Caki2 (cell line): ENCODE measurements at places on chromosomes 2 and 18.

- no peak for DNase-seq
Measured at GRCh38 chr2:60529136-60529784, 24.2 kb downstream of the BCL11A start.

DNA sequence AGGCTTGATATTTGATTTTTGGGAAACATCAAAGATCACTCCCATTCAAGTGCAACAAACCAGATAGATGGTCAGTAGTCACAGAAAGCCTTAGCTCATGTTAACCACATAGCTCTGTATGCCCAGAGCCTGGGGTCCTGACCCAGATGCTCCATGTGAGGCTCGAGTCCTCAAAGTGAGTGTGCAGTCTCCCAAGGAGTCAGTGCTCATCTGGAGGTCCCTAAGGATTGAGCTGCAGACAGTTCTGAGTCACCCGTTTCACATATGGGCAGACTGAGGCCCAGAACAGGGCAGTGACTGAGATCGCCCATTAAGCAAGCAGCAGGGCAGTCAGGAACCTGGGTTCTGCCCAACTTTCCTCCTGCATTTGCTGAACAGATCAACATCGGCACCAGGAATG, 9.2 kb downstream of the TMEM37 start:
- no peak for DNase-seq

GRCh38 chr2:46559261-46559660, 79.9 kb downstream of the TMEM247 start:
- DNase-seq = no peak

GRCh38 chr2:10832203-10832936, 19.8 kb upstream of the PDIA6 start:
- DNase-seq = peak; percentile 72

- no peak for DNase-seq
Measured at GRCh38 chr2:70939001-70939838, 3.5 kb downstream of the ATP6V1B1 start.

DNA sequence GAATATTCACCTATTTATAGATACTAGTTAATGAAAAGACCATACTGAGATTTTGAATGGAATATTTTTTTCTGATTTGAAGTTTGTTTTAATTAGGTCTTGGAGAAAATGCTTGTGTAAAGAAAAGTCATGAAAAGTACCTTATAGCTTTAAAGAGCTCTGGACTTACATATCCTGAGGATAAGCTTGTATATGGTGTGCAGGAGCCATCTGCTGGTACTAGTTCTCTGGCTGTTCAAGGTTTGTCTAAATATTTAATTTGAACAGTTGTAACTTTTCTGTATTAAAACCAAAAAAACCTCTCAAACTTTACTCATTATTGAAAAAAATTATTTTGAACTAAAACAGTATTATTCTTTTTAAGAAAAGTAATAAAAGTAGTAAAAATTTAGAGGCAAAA, 50.1 kb downstream of the UBR3 start:
- DNase-seq = no peak

DNA sequence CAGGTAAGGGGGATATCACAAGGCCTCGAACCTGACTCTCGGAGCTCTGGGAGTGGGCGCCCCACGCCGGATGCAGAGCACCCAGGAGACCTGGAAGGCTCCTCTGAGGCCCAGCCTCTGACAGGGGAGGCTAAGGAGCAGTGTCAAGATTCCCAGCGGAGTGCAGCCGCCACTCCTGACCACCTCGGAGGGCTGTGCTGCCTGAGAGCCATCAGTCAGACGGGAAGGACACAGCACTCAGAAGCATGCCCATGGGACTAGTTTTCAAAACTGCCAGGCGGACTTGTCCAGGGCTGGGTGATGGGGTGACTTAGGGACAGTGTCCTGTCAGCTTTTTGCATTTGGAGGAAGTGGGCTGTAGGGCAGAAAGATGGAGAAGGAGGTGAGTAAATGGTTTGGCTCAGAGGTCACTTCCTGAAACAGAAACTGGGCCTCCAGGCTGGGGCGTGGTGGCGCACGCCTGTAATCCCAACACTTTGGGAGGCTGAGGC, 34.6 kb upstream of the B3GNT7 start:
- no peak for DNase-seq

DNA sequence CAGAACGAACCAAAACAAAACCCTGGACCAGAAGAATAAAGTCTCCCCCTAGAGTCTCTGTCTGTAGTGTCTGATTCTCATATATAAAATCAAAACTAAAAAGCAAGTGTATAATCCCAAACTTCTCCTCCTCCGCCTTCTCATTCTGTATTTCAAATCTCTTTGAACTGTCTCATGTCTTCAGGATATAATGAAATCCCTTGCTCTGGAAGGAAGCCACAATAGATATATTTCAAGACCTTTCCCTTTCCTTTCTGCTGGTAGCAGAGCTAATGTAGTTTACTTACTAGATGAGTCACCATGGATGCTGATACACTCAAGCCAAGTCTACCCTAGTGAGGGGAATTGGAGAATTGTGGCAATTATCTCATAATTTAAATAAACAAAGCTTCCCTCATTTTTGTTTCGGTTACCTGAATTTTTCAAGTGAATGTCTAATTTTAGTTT, 33.5 kb upstream of the CCDC93 start:
- peak; percentile 39 for DNase-seq

- no peak for DNase-seq
Measured at GRCh38 chr2:16784652-16785051, 119.0 kb upstream of the CYRIA start.

GRCh38 chr2:36445185-36445866, 89.7 kb downstream of the CRIM1 start:
- no peak for DNase-seq

- no peak for DNase-seq
Measured at GRCh38 chr2:175431101-175431946, 249.8 kb upstream of the ATP5MC3 start.

GRCh38 chr18:69564602-69565001, 163.9 kb downstream of the DOK6 start:
- no peak for DNase-seq
